Fibroblast of skin of scalp (primary cell): ENCODE measurements at places on chromosomes 13 and 19.

DNA sequence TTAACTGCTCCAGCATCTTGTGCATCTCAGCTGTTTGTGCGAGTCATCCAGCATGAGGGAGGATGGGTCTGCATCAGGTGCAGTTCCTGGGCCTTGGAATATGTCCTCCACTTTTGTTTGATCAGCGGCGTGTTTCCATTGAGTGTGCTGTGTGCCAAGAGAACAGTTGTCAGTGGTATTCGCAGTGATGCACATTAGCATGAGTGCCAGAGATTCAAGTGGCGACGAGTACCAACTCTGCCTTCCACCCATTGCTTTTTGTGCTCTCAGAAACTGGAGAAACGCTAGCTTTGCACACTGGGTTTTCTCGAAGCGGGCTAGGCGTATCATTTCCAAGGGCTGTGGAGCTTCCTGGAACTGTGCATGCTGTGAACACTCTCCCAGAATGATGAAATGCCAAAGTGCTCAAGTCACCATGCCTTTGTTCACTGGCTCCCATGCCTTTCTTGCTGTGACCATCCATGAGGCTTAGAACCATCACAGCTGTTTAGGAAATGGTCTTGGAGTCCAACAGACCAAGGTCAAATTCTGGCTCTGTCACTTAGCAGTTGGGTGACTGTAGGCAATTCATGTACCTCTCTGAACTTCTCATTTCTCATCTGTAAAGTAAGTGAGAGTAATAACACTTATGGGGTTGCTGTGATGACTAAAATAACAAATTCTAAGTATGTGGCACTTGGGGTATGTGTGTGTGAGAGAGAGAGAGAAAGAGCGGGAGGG lies 18.4 kb downstream of the LRCH1 start:
- peak; percentile 83 for DNase-seq

DNA sequence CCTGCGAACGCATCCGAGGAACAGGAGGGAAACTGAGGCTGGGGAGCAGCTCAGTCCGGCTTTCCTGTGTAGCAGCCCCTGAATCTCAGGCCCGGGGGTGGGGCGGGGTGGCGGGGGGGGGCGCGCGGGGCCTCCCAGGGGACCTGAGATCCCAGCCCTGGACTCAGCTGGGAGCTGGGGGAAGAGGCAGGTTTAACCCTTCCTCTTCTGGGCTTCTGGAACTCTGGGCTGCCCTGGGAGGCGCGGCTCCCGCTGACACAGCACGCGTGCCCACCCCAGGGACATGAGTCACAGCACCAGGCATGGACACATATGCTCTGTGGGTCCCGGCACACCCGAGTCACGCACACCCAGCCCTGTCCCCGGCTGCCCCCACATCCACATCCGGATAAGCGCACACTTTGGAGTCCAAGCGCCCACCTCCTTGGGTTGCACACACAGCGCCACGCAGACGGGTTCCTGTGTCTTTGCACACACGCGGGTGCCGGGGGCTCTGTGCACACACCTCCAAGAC lies 3.5 kb upstream of the CIRBP start:
- peak; percentile 97 for DNase-seq

DNA sequence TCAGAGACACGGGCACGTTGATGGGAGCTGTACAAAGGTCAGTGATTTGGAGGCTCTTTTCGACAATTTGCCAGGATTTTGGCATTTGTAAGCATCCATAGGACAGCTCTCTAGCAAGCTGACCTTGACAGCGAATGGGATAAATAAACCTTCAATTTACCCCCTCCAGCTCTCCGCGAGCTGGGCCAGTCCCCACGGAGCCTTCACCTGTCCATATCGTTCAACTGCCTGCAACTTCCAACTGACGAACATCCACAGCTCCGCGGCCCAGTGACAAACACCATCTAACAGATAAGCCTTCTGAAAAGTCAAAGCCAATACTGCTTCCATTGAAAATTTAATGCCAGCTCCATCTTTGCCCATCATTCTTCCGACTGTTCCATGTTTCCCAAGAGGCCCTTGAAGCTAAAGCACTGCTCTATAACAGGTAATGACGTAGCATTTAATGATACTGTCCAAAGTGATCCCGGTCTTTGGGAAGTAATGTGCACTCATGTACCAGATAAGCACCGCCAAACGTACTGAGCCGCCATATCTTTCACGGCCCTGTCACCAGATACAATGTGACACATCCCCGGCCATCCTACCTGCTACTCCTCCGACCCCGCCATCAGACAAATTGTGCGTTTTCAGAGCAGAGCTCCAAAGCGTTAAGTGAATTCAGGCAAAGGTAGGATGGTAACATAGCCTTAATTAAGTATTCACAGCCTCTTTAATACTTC lies 365.3 kb upstream of the ZNF507 start:
- DNase-seq, result no peak

DNA sequence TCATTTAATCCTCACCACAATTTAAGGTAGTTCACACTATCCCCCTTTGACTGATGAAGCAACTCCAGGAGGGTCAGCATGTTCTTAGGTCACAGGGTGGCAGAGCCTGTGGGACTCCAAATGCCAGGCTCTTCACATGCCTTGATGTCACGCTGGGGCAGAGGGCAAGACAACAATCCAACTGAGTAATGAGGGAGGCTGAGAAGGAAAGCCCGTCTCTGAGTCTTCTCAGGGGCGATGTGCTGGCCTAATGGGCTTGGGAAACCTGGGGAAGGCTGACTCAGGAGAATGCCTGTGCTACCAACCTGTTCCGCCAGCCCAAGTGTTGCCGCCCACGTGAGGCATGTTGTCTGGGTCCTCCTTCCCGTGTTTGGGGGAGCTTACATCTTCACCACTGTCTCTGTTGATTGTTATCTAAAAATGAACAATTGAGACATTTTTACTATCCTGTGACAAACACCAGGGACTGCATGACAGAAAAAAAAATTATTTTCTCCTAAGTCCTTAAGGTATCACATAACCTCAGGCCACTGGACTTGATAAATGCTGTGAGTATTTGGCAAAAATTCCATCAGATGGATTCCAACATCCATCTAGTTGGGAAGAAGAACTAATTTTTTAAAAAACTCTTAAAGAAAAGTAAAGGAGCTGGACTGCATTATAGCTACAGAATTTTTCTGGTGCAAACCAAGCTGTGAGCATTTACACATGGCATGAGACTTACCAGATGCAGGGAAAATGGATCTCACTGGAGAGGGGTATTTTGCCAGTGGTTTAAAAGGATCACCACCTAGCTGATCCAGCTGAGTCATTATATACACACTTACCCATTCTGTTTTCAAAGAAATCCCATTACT lies 157.5 kb downstream of the RGCC start:
- no peak for DNase-seq

GRCh38 chr19:9474975-9475374 lies 23.4 kb downstream of the ZNF560 start:
- DNase-seq, result no peak

GRCh38 chr13:21668732-21669275 lies 2.1 kb upstream of the FGF9 start:
- no peak for DNase-seq

- no peak for DNase-seq
These were observed 6.7 kb upstream of the MICU2 start for GRCh38 chr13:21610687-21611086.

GRCh38 chr19:12574036-12574435 lies 22.8 kb upstream of the ZNF564 start:
- DNase-seq, result no peak

DNA sequence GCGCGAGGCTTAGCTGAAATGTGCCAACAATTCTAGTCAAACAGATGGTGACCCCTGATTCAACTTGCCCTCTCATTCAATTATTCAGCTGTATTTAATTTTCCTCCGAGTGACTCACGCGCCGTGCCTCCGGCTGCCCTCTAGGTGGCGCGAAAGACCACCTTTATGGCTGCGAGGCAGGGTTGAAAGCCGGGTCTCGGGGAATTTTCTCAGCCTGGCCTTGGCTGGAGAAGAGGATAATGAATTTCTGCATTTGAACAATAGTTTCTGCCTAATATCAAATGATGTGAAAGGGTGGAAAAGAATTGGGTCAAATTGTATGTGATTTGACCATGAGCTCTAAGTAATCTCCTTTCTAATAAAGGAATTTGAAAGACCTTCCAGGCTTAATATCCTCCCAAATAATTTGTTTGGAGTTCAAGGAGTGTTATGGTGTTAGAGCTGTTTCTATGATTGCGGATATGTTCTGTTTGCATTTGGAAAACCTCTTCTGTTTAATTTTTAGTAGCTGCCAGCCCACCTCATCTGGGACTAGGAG lies 310.9 kb downstream of the ZNF536 start:
- DNase-seq, result peak; percentile 83

GRCh38 chr19:11578258-11579142 lies 1.1 kb upstream of the ACP5 start:
- no peak for DNase-seq

- peak; percentile 46 for DNase-seq
These were observed 15.2 kb upstream of the TOMM40 start for GRCh38 chr19:44875666-44876451.

GRCh38 chr19:38719761-38720558 lies 24.3 kb downstream of the CAPN12 start:
- peak; percentile 23 for DNase-seq
